ENCODE measurements at places on chromosomes 11 and 22.
A peak's percentile ranks its signal among the peaks of the same experiment; 100 is the strongest.

DNA sequence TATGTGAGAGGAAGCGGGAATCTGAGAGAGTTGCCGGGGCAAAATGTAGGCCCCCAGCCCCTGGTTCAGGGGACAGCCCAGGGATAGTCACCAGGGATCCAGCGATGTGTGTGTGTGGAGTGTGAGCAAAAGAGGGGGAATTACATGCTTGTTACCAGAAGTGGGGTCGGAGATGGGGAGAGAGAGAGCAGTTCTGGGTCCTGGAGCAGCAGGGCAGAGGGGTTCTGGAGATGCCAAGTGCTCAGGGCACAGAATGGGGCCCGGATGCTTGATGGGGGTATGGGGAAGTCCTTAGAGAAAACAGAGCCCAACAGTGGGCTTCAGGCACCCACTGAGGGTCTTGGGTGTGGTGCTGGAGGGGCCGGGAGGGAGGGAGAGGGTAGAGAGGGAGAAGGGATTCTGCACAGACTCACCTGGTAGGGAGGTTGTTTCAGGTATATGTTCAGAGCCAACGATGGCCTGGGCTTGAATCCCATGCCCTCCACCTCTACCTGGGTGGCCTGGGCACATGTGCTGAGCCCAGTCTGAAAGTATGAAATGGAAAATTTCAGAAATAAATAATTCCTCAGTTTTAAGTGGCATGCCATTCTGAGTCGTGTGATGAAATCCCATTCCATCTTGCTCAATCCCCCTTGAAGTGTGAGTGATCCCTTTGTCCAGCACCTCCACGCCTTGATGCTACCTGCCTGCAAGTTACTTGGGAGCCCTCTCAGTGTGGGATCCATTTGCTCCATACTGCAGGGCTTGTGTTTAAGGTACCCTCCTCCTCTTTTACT, 12.4 kb downstream of the SMIM38 start:
- DNase-seq = no peak

- DNase-seq = no peak
These were observed 36.1 kb upstream of the SMCO4 start for GRCh38 chr11:93579187-93579751.

GRCh38 chr11:114251815-114252337, 44.3 kb upstream of the NNMT start:
- DNase-seq = no peak

- DNase-seq = no peak
These were observed 5.9 kb upstream of the SLC22A12 start for GRCh38 chr11:64585150-64585549.

DNA sequence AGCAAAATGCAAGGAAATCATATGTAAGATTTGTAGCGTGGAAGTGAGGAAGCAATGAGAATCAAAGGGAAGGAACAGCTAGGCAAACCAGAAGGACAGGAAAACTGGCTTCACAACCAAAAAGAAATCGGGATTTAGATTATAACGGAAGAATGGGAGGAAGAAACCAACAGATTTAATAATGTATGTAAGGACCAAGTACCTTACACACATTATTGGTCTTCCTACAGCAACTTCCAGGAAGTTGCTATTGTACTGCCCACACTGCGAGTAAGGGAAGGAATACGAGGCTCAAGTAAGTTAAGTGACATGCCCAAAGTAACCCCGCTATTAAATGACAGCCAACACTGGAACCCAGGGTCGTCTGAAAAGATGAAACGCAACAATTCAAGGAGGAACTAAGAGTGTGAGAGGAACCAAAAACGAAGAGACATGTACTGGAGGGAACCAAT, 473 bp downstream of the TXN2 start:
- DNase-seq = peak; percentile 95

DNA sequence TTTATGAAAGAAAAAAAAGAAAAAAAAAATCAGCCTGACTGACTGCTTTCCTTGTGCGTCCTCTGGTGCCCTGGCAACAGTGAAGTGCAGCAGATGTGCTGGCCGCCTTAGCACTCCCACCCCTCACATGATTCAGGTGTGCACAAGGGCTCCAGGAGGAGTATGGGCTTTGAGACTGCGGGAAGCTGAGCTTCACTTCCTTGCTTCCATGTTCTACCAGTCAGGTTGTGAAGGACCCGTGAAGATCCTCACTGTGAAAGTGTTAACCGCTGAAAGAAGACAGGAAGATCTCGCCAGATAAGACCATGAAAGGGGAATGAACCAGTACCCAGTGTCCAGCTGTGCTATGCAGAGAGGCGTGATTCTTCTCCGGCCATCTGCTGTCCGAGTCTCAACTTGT, 48.2 kb downstream of the HIRA start:
- no peak for DNase-seq

DNA sequence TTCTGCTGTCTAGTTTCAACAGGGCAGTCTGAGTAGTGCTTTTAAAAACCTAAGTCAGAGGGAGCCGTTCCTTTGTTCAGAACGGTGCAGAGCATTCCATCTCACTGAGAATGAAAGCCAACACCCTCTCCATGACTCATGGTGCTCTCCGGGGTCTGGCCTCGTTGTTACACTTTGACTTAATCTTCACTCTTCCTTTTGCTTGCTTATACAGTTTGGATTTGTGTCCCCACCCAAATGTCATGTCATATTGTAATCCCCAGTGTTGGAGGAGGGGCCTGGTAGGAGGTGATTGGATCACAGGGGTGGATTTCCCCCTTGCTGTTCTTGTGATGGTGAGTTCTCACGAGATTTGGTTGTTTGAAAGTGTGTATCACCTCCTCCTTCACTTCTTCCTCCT, 292.2 kb downstream of the ST3GAL4 start:
- peak; percentile 27 for DNase-seq

- DNase-seq = no peak
These were observed 44.8 kb downstream of the SMIM38 start for GRCh38 chr11:69200331-69201065.

DNA sequence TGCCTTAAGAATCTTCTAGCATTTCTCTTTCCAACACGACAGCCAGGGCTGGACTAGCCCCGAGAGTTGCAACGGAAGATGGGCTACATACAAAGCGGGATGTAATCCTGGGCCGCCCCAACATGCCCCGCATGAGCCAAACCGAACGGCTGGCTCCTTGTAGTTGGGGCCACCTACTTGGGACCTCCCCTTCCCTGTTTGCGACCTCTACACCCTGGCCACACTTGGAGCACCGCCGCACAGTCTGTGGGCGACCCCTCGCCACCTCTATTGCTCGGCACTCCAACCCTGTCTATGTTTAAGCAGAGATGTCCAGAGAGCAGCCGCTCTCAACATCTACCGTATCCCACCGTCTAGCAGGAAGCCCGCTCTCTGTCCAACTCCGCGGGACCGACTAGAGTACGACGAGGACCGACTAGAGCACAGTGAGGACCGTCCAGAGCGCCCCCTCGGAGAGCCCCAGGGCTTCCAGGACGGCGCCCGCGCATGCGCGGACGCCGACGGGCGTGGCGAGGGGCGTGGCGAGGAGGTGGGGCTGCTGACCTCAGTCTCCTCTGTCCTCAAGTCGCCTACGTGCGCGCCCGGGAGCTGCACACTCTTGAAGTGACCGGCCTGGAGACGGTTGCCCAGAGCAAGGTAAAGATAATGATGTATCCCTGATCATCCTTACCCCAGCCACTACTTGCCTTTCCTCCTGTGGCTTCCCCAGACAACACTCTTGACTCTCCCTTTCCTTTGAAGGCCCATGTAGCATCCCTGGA, 32.3 kb downstream of the NEAT1 start:
- peak; percentile 97 for DNase-seq

DNA sequence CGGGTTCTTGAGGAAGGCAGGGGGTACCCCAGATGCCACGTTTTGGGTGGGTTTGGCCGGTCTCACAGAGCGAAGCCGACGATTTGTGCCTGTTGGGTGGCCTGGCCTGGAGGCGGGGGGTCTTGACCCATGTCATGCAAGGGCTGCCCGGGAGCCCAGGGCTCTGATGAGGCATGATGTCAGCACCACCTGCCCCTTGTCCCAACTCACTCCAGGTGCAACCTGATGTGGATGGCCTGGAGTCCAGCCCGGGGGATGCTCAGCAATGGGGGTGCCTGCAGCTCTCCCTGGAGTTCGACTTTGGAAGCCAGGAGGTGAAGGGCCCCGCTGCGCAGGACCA, 851 bp downstream of the SYT8 start:
- no peak for DNase-seq

DNA sequence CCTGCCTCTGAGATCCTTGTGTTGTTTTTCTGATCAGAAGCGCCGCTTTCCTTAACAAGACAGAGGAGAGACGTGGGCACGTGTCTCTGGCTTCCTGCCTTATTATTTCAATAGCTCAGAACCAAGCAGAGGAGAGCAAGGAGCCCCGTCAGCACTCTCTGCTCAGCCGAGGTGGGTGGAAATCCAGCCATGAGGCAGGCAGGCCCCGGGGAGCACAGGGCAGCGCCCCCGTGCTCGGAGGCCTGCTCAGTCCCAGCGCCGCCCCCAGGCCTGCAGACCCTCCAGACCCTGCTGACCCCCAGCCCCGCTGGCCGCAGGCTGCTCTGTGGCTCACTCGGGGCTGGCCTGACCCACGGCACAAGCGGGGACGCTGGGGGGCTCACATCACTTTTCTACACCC, 162.8 kb downstream of the BRD1 start:
- no peak for DNase-seq

DNA sequence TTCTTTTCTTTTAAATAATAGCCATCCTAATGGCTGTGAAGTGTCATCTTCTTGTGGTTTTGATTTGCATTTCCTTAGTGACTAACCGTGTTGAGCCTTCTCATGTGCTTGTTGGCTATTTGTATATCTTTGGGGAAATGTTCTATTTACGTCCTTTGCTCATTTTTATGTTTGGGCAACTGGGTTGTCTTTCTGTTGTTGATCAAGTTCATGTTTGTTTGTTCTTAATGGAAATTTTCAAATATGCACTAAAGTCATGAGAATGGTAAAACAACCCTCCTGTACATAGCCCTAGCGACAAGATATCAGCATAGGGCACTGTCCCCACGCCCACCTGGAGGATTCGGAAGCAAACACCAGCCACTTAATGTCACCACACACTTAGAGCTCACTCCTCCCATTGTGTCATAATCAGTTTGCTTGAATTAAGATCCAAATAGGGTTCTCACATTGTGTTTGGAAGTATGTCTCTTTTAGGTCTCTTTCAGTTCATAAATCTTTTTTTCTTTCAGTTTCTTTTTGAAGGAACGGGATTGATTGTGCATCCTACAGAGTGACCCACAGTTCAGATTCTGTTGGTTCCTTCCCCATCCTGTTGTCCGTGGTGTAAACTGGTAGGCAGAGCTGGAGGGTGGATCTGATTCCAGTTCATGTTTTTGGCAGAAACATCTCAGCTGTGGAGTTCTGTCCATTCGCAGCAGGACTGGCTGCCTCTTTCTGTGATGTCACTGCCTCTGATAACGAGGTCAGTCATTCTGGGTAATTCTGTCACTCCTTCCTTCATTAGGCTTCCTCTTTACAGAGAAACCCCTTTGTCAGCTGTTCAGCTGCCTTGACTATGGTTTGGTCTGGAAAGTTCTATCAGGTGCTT, 26.4 kb upstream of the ADORA2A start:
- DNase-seq = no peak

GRCh38 chr11:103528596-103528995, 419.4 kb downstream of the DYNC2H1 start:
- no peak for DNase-seq

DNA sequence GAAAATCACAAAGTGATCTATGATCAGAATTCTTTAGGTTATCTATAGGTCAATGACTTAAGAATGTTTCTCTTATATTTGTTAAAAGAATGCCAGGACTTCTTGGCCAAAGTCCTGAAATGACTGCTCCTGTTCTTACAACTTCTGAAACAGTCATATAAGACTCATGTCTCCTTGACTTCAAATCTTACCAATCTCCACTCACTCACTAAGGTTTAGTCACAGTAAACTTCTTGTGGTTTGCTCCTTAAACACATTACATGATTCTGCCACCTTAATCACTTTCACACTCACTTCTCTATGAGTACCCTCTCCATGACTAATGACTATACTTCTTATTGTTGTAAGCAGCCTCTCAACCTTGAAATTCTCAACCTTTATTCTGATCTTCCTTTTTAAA, 648.7 kb upstream of the CCDC179 start:
- DNase-seq = no peak

DNA sequence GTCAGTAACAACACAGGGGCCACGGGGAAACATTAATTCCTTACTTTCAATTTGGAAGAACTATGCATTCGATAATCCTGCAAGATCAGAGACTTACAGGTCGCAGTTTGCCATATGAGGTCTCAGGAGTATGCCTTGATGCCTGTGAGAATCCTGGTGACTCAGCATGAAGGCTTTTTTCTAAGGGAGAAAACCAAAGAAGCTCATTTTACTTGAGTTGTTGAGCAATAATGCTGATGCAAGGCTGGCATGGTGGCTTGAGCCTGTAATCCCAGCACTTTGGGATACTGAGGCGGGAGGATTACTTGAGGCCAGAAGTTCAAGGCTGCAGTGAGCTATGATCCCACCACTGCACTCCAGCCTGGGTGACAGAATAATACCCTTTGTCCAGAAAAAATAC, 26.6 kb downstream of the ATG16L2 start:
- no peak for DNase-seq

- DNase-seq = no peak
These were observed 14.0 kb upstream of the NECTIN1 start for GRCh38 chr11:119743006-119743405.

- no peak for DNase-seq
These were observed 114.4 kb downstream of the SLC1A2 start for GRCh38 chr11:35304900-35305460.

DNA sequence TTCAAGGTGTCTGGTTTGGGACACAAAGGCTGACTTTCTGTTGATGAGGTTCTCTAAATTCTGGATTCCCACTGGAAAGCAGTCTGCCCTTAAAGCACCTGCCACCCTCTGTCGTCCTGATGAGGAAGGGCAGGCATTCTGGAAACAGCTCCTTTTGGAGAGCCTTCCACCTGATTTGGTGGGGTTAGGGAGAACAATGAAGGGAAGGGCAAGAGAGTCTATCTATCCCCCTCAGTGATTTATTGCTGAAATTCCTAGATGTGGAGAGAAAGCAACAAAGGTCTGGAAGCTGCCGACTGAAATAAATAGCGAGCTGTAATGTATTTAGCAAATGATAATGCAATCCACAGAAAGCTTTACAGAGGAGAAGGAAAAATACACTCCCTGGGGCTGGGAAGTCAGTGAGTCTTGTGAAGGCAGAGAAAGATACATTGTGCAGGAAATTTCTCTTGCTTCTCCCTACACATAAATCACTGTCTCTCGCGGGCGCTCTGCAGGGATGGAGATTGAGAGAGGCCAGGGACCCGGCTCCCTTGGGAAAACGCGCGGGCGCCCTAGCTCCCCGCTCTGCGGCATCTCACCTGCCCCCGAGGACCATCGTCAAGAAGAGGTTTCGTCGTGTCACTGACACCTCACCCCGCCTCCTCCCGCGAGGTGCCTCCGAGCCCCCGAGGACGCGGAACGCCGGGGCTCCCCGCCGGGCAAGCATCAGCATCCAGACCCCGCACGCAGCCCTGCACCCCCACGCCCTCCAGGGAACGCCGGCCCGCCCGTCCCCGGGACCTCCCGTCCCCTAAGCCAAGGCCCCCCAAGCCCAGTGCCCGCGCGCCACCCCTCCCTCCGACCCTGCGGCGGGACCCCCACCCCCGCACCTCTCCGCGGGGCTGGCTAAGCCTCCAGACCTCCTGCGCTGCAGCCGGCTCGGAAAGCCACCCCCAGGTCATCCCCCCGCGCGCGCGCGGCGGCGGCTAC, 673 bp downstream of the CDON start:
- DNase-seq = peak; percentile 40

Data from COLO829 (cell line).